Stimulated activated naive B cell treated with anti-CD40 and anti-IgM and Interleukin-4, amounts not matched to agents 10 μg/mL and 1 μg/mL and 100 μg/mL, for 72 hours (primary cell): ENCODE measurements at places on chromosomes 13 and 19.

DNA sequence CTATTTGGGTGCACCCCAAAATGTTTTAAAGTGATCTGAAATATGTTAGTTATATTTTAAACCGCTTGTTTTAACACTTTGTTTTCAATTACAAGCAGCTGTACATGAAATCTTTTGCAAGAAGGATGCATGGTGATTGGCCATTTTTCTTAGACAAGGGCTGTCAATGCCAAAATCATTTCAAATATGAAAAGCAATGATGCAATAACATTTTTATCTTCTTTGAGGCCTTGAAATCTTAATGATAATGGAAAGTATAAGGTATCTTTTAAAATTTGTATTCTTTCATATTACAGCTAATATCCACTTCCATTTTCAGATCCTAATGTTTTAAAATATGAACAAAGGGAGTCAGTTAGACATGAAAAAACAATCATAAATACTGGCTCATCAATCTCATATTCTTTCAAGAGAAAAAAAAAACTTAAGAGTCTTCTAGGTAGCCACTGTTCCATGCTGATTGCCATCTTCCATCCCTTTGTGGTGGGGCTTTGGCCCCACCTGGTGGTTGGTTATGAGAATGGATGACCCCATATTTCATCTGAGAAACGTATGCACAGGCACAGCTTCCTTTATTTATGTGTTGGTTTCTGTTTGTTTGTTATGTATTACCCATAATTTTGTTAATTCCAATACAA lies 330.3 kb upstream of the MIR17HG start:
- no peak overlapping the region for H3K27ac ChIP-seq
- no peak overlapping the region for H3K4me3 ChIP-seq
- no peaks in the 10 kb centered on the region for H3K4me1 ChIP-seq
- peak; percentile 1 for DNase-seq
- H3K36me3 ChIP-seq = no peaks in the 10 kb centered on the region

- H3K4me3 ChIP-seq = peak overlapping the region; percentile 77
- H3K36me3 ChIP-seq = peaks cover 14% of the 10 kb centered on the region
- H3K4me1 ChIP-seq = peaks cover 18% of the 10 kb centered on the region
- H3K27me3 ChIP-seq = no peaks in the 10 kb centered on the region
Measured at GRCh38 chr13:67224148-67224846, 5.8 kb downstream of the PCDH9 start.

- no peak overlapping the region for H3K27ac ChIP-seq
- H3K27me3 ChIP-seq = peaks cover 64% of the 10 kb centered on the region
- no peaks in the 10 kb centered on the region for H3K36me3 ChIP-seq
Measured at GRCh38 chr19:46226438-46226973, 3.0 kb upstream of the IGFL1 start.

GRCh38 chr19:22622901-22623840 lies 11.0 kb upstream of the ZNF492 start:
- H3K27me3 ChIP-seq = peaks cover 32% of the 10 kb centered on the region
- DNase-seq = no peak
- no peak overlapping the region for H3K27ac ChIP-seq
- H3K4me1 ChIP-seq = no peaks in the 10 kb centered on the region
- no peak overlapping the region for H3K4me3 ChIP-seq
- H3K36me3 ChIP-seq = peaks cover 4% of the 10 kb centered on the region

GRCh38 chr19:33821871-33822270 lies 25.2 kb downstream of the KCTD15 start:
- peaks cover 6% of the 10 kb centered on the region for H3K27me3 ChIP-seq
- DNase-seq = no peak
- peaks cover 22% of the 10 kb centered on the region for H3K4me1 ChIP-seq
- no peak overlapping the region for H3K4me3 ChIP-seq
- H3K27ac ChIP-seq = no peak overlapping the region

- H3K27ac ChIP-seq = no peak overlapping the region
- no peaks in the 10 kb centered on the region for H3K27me3 ChIP-seq
- DNase-seq = no peak
- H3K4me3 ChIP-seq = no peak overlapping the region
- no peaks in the 10 kb centered on the region for H3K36me3 ChIP-seq
- no peaks in the 10 kb centered on the region for H3K4me1 ChIP-seq
Measured at GRCh38 chr13:98768522-98768921, 16.1 kb upstream of the SLC15A1 start.

DNA sequence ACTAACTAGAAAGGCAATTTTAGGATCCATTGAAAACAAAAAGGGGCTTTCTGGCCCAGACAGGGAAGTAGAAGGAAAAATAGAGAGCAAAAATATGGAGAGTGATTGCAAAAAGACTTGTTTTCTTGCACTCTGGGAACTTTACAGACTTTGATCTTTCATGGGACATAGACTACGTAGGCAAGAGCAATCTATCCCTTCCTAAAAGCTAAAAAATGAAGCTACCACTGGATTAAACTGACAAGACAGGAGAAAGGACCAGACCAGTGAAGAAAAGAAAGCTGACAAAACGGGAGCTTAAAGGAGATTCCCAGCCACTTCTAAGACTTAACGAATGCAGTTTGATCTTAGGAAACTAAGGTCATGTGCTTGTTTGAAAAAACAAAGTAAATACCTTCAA lies 524.5 kb downstream of the KLF5 start:
- no peaks in the 10 kb centered on the region for H3K4me1 ChIP-seq

DNA sequence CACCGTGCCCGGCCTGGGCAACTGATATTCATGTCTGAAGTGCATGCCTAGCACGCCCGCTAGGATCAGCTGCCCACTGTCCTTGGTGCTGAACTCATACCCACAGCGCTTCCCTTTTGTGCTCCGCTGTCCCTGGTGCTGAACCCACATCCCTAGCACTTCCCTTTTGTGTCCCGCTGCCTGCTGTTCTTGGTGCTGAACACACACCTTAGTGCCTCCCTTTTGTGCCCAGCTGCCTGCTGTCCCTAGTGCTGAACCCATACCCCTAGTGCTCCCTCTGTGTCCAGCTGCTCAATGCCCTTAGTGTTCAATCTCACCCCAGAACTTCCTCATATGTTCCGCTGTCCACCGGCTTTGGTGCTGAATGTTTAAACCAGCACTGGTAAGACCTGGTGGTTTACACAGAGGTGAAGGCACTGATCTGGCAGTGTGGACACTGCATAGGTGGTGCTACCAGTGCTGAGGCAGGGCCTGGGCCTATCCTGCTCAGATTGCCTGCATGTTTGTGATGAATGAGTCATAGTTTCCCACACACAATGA lies 26.3 kb upstream of the SIGLEC11 start:
- H3K4me3 ChIP-seq = no peak overlapping the region
- peak; percentile 85 for DNase-seq
- H3K27ac ChIP-seq = no peak overlapping the region
- peaks cover 17% of the 10 kb centered on the region for H3K4me1 ChIP-seq
- peaks cover 40% of the 10 kb centered on the region for H3K36me3 ChIP-seq

DNA sequence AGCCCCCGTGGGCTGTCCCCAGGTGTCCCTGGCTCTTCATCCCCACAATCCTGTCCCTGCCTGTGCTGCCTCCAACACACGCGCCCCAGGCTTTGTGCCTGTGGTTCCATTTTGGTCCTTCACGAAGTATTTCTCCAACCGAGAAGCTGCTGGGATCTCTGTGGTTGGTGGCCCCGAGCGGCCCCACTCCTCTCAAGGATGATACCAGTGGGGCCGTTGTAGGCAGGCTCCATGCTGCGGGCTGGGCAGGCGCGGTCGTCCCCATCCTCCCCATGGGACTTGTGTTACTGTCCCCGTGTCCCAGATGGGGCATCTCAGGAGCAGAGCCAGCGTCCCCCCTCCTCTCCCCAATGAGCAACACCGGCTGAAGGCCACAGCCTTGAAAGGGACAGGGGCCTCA lies 3.7 kb upstream of the ZNF554 start:
- H3K4me3 ChIP-seq = no peak overlapping the region
- H3K27me3 ChIP-seq = no peaks in the 10 kb centered on the region
- peaks cover 22% of the 10 kb centered on the region for H3K36me3 ChIP-seq

DNA sequence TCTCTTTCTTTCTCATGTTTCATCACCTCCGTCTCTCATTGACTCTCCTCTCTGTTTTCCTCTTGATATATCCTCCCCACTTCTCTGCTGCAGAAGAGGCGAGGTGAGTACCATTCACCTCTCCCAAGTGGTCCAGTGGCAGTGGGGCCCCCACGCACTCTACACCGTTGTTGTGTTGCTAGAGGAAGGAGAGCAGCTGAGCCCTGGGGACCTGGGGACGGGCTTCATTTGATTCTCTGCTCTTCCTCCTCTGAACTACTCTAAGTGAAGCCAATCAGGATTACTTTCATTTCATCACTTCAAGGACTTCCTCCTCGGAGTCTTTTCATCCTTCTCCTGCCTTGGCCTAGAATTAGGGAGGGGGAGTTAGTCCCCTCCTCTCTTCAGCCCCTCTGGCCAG lies 64.6 kb downstream of the CCNE1 start:
- DNase-seq = no peak
- H3K36me3 ChIP-seq = no peaks in the 10 kb centered on the region
- H3K4me3 ChIP-seq = peak overlapping the region; percentile 47
- peaks cover 18% of the 10 kb centered on the region for H3K27me3 ChIP-seq
- H3K27ac ChIP-seq = peak overlapping the region; percentile 20

DNA sequence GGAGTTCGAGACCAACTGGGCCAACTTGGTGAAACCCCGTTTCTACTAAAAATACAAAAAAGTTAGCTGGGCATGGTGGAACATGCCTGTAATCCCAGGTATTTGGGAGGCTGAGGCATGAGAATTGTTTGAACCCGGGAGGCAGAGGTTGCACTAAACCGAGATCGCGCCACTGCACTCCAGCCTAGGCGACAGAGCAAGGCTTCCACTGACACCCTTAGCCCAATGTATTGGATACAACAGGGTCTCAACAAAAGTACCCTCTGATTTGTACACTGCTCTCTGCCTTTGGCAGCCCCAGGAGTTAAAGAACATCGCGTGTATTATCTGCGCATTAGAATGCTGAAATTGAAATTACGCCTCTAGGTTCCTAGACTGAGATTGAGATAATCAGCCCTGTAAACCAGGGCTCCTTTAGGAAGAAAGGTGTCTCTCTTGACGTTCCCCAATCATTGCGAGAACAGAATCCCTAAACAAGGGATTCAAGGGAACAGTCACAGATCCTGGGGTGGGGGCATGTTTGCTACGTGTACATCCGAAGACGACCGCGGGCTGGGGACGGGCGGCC lies 21.9 kb downstream of the IPO5 start:
- peaks cover 7% of the 10 kb centered on the region for H3K36me3 ChIP-seq
- peak; percentile 4 for DNase-seq
- H3K27ac ChIP-seq = peak overlapping the region; percentile 100
- H3K27me3 ChIP-seq = no peaks in the 10 kb centered on the region

- no peak overlapping the region for H3K27ac ChIP-seq
- no peak for DNase-seq
- peaks cover 2% of the 10 kb centered on the region for H3K4me1 ChIP-seq
- no peaks in the 10 kb centered on the region for H3K27me3 ChIP-seq
- no peak overlapping the region for H3K4me3 ChIP-seq
Measured at GRCh38 chr13:66681403-66681802, 548.7 kb downstream of the PCDH9 start.

DNA sequence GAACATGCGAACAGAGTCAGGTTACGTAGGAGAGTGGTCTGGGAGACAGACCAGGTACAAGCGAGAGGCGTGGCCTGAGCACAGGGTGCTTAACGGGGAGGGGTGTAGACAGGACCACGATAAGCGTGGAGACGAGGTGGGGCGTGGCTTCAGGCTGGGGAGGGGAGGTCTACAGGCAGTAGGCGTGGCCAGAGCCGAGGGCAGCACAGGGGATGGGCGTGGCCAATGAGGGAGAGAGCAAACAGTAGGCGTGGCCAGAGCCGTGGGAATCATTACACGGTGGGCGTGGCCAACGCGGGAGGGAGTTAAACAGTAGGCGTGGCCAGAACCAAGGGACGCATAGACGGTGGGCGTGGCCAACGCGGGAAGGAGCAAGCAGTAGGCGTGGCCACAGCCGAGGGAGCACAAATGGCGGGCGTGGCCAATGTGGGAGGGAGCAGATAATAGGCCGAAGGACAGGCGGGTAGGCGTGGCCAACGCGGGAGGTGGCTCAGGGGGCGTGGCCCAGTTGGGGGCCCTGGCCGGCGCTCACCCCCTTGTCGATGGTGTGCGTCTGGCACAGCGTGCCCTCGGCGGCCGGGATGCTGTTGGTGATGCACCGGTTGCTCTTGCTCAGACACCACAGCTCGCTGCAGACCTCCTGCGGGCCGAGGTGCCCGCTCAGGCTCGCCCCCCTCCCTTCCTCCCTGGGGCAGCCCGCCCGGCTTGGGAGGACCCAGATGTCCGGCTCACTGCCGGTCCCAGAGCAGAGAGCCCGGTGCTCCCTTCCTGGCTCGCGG lies 15.2 kb upstream of the MYO1F start:
- peak overlapping the region; percentile 27 for H3K27ac ChIP-seq
- peak; percentile 83 for DNase-seq
- peaks cover 15% of the 10 kb centered on the region for H3K4me1 ChIP-seq
- H3K36me3 ChIP-seq = peaks cover 10% of the 10 kb centered on the region
- H3K27me3 ChIP-seq = peaks cover 68% of the 10 kb centered on the region
- H3K4me3 ChIP-seq = peak overlapping the region; percentile 84

- H3K27me3 ChIP-seq = peaks cover 18% of the 10 kb centered on the region
- peak; percentile 88 for DNase-seq
- H3K36me3 ChIP-seq = no peaks in the 10 kb centered on the region
- H3K27ac ChIP-seq = peak overlapping the region; percentile 84
Measured at GRCh38 chr13:79451500-79451962, 29.4 kb upstream of the NDFIP2 start.

- H3K27me3 ChIP-seq = no peaks in the 10 kb centered on the region
- no peaks in the 10 kb centered on the region for H3K4me1 ChIP-seq
- peak overlapping the region; percentile 3 for H3K27ac ChIP-seq
- peaks cover 68% of the 10 kb centered on the region for H3K36me3 ChIP-seq
- DNase-seq = no peak
Measured at GRCh38 chr19:35023428-35023827, 6.8 kb upstream of the SCN1B start.
